ENCODE measurements at places on chromosomes 2 and 18.

GRCh38 chr2:187470698-187471097 lies 22.6 kb upstream of the CALCRL start:
- no peak for DNase-seq

DNA sequence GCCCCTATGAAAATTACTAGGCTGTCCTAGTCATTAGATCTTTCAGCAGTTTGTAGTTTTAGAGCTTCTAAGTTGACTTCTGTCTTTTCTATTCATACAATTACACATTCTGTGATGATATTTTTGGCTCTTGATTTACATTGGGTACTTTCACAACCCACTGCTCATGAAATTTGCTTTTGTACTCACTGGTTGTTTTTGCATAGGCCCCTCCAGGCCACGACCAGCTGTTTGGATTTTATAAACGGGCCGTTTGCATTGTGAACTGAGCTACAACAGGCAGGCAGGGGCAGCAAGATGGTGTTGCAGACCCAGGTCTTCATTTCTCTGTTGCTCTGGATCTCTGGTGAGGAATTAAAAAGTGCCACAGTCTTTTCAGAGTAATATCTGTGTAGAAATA lies 193.8 kb downstream of the RPIA start:
- DNase-seq = no peak

DNA sequence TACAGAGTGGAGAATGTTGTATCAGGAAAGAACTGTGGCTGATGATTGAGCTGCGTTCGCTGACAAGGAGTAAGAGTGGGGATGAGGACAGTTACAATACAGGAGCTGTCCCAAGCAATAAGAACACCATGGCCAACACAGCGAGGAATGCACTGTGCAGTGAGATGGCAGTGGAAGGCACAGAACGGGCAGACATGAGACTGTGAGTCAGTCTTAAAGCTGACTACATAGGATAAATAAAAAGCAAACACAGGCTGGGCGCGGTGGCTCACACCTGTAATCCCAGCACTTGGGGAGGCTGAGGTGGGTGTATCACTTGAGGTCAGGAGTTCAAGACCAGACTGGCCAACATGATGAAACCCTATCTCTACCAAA lies 89.8 kb downstream of the CABYR start:
- no peak for DNase-seq

DNA sequence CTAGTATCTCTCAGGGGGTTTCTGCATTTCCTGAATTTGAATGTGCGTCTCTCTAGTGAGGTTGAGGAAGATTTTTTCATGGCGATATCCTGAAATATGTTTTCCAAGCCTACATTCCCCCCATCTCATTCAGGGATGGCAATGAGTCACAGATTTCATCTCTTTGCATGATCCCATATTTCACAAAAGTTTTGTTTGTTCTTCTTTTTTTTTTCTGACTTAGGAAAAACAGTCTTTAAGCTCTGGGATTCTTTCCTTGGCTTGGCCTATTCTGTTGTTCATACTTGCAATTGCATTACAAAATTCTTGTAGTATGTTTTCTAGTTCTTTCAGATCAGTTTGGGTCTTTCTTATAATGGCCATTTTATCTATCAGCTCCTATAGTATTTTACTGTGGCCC lies 136.5 kb downstream of the DSEL start:
- no peak for DNase-seq

DNA sequence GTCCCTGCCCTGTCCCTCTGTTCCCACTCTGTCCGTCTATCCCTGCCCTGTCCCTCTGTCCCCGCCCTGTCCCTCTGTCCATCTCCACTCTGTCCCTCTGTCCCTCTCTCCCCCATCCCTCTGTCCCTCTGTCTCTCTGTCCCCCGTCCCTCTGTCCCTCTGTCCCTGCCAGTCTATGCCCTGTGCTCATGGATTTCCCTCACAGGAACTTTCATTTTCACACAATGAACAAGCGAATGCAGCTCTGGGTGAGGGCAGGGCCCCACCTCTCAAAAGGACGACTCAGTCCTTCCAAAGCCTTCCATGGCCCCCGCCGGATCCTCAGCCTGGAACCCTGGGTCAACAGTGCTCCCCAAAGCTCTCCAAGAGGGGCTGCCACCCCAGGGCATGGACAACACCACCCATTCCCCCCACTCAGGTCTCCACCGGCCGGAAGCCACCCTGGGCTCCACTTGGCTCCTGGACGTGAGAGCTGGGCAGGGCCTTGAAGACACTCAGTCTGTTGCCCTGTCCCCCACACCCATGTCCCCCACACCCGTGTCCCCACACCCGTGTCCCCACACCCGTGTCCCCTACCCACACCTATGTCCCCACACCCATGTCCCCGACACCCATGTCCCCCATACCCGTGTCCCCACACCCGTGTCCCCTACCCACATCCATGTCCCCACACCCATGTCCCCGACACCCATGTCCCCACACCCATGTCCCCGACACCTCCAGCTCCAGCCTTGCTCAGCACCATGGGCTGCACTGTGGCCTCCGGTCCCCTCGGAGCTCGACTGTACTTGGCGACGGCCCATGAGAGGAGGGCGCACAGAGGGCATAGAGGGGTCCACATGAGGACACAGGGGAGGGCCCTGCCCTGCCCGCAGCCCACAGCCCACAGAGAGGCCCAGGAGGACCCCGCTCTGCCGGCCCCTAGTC lies 156.0 kb downstream of the PXDN start:
- no peak for DNase-seq

- no peak for DNase-seq
Measured at GRCh38 chr2:145026456-145027455, 506.8 kb upstream of the ZEB2 start.

- no peak for DNase-seq
Measured at GRCh38 chr2:8628179-8628865, 53.5 kb upstream of the ID2 start.

- DNase-seq = no peak
Measured at GRCh38 chr2:174326161-174327020, 8.4 kb upstream of the SP9 start.

DNA sequence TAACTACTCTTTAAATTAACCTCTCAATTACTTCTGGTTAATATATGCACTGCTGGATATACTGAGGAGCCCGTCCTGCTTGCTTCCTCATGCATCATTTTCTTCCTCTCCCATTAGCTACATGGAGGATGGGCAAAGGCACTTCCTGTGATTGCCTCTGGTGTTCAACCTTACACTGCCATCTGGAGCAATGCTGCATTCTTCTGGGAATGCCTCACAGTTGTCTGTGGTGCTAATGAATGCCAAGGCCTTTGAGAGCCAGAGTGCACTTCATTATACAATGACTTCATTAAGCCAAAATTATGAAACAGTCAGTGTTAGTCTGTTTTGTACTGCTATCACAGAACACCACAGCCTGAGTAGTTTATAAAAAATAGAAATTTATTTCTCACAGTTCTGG lies 134.8 kb upstream of the DOCK10 start:
- peak; percentile 51 for DNase-seq

DNA sequence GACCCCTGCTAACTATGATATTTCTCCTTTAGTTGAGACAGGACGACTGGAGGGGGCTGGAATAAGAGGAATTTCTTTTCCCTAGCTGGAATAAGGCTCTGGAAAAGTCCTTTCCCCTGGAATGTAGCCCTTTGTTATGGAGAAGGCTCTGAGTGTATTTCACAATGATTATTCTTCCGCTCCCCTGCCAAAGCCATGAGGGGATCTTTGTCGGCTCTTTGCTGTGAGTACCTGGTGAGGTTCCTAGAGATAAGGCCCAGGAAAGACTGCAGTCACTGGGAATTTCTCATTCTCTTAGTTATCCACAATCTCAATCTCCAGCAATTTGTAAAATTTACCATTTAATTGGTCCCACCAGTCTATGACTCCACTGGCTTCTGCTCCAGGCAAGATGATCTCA lies 340.2 kb upstream of the HNRNPA3 start:
- no peak for DNase-seq

DNA sequence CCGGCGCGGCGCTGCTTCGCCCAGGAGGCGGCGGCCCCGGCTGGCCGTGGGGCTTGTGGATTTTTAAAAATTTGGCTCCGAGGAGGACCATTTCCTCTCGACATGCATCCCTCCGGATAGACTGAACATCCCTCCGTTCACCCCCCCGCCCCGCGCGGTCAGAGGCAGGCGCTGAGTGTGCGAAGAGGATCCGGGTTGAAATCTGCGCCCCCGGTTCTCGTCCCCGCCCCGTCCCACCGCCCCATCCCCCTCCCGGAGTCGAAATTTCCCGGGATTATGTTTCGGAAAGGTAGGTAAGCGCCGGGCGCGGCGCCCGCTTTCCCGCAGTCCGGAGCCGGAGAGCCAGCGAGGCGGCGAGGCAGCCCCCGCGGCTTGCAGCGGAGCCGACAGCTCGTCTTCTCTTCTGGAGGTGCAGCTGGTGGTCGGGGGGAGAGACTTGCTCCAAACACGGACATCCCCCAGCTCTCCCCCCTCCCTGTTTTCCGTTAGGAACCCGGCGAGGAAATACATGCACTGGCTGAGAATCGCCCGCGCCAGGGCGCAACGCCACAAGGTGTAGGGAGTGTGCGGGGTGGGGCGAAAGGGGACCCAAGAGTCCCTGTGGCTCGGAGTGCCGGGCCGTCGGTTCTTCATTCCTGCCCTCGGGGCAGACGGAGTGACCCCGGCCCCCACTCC lies at the start of gene PRKCE:
TSS of gene PRKCE (plus strand) at position 261 of the 675 bp plus-strand sequence.
- peak; percentile 54 for DNase-seq

DNA sequence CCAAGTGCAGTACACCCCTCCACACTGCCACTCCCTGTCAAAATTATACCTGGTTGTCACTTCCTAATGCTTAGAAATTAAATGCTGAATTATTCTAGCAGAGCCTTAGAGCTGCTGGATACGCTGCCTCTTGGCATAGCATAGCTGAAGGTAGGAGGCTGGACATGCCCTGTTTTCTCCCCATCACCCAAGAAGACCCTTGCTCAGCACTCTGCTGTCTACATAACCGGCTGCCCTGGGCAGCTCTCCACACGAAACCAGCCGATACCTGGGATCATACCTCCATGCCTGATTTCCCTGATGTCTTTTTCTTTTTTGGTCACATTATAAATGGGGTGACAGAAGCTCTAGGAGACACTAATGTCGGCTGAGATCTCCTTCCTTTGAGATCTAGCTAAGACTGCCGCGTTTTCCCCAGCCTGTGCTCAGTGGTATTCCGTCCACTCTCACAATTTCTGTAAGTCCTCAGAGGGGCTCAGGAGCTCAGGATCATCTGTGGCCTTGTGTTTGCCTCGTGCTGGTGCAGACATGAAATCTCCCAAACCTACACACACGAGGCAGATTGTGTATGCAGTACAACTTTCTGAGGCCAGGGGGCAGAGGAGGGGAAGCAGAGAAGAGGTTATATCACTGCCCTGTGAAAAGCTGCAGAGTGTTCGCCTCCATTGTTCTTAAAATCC lies 13.5 kb upstream of the ZAP70 start:
- DNase-seq = peak; percentile 38

- DNase-seq = no peak
Measured at GRCh38 chr2:143645921-143646645, 516.9 kb downstream of the ARHGAP15 start.

DNA sequence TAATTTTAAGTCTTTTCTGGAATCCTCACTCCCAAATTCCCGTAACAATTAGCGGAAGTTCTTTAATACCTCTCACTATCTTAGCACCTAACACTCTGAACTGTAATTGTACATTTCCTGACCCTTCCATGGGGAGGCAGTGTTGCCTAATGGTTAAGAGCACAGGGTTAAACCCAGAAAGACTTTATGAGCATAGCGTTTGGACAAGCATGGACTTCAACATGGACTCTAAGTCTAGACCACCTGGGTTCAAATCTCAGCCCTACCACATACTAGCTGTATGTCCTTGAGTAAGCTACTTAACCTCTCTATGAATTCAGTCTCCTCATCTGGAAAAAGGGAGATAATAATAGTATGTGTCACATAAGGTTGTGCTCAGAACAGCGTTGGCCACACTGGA lies 13.0 kb downstream of the ANTXR1 start:
- DNase-seq = no peak

GRCh38 chr2:233422649-233423551 lies 68.6 kb downstream of the DGKD start:
- DNase-seq = no peak

DNA sequence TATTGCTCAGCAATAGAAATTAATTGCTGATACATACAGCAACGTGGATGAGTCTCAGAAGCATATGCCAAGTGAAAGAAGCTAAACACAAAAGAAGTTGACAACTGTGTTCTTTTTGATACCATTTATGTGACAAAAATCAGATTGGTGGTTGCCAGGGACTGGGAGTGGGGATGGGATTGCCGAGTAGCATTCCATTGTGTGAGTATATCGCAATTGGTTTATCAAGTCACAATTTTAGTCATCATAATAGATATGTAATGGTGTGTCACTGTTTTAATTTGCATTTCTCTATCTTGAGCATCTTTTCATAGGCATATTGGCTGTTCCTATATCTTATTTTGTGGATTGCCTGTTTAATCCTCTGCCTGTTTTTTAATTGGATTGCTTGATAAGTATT lies 20.9 kb downstream of the STRADB start:
- no peak for DNase-seq

- DNase-seq = no peak
Measured at GRCh38 chr2:240557101-240557751, 562 bp downstream of the ANKMY1 start.

GRCh38 chr2:29425866-29426265 lies 310.7 kb downstream of the CLIP4 start:
- no peak for DNase-seq

- no peak for DNase-seq
Measured at GRCh38 chr2:40230186-40230585, 221.7 kb downstream of the SLC8A1 start.

GRCh38 chr2:145919477-145919876 lies 1399.6 kb upstream of the ZEB2 start:
- no peak for DNase-seq

DNA sequence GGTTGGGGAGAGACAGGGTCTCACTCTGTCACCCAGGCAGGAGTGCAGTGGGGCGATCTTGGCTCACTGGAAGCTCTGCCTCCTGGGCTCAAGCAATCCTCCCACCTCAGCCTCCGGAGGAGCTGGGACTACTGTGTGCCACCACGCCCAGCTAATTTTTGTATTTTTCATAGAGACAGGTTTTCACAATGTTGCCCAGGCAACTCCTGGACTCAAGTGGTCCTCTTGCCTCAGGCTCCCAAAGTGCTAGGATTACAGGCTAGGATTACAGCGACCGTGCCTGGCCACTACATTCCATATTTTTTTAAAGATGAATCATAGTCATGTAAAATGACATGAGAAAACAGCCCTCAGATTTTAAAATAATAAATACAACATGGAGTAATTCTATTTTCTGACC lies 32.3 kb downstream of the CWC22 start:
- DNase-seq = no peak

DNA sequence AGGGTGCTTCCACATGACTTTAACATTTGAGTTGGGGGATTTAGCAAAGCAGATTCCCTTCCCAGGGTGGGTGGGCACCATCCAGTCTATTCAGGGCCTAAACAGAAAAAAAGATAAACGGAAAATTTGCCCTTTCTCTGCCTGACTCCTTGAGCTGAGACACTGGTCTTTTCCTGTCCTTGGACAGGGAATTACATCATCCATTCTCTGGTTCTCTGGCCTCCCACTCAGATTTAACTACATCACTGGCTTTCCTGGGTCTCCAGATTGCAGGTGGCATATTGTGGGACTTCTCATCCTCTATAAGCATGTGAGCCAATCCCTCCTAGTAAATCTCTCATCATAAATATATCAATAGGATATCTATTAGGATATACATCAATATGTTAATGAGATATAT lies 25.8 kb downstream of the CAPN13 start:
- no peak for DNase-seq

- no peak for DNase-seq
Measured at GRCh38 chr2:127631541-127631996, 14.4 kb upstream of the GPR17 start.

Data from globus pallidus (tissue), 1 donor.